ENCODE measurements at places on chromosomes 5 and 9. TPM values are rescaled to one million over a fixed set of nuclear protein-coding genes. Genes with fewer than 3 reads are reported as not detected.

MELK gene
- 71.7 TPM for total RNA-seq

FCN2 gene
- not detected for total RNA-seq

SPAAR gene
- total RNA-seq, result 0.20 TPM

SLC28A3 gene
- 0.02 TPM for total RNA-seq

GABRA1 gene
- not detected for total RNA-seq

MLANA gene
- not detected for total RNA-seq

PPP3R2 gene
- total RNA-seq, result not detected

CYSRT1 gene
- total RNA-seq, result 4.7 TPM

ZNF879 gene
- 0.81 TPM for total RNA-seq

GADD45G gene
- total RNA-seq, result 0.52 TPM

CACFD1 gene
- total RNA-seq, result 2.5 TPM

ANKRD33B gene
- total RNA-seq, result 8.0 TPM

RGS7BP gene
- not detected for total RNA-seq

SPATA31D4 gene
- not detected for total RNA-seq

IFNA2 gene
- total RNA-seq, result not detected

LMBRD2 gene
- total RNA-seq, result 1.5 TPM

ACSL6 gene
- total RNA-seq, result 0.15 TPM

LECT2 gene
- total RNA-seq, result not detected

BTNL8 gene
- total RNA-seq, result not detected

TYRP1 gene
- total RNA-seq, result not detected

TEX10 gene
- 24.7 TPM for total RNA-seq

LRRC26 gene
- 1.5 TPM for total RNA-seq

QRFP gene
- not detected for total RNA-seq

PCDHB6 gene
- total RNA-seq, result 0.88 TPM

EGFLAM gene
- 0.47 TPM for total RNA-seq

RNF180 gene
- total RNA-seq, result 0.42 TPM

WNT8A gene
- not detected for total RNA-seq

LMX1B gene
- total RNA-seq, result 1.8 TPM

CMYA5 gene
- 0.09 TPM for total RNA-seq

ZNF883 gene
- 1.1 TPM for total RNA-seq

LRRC14B gene
- total RNA-seq, result not detected

INSL6 gene
- not detected for total RNA-seq

RASEF gene
- 8.3 TPM for total RNA-seq

CLK4 gene
- total RNA-seq, result 8.7 TPM

ZBTB43 gene
- 11.1 TPM for total RNA-seq

PCA3 gene
- total RNA-seq, result not detected

BARHL1 gene
- total RNA-seq, result not detected

CDH18 gene
- not detected for total RNA-seq

C9 gene
- total RNA-seq, result not detected

TICAM2 gene
- total RNA-seq, result 1.5 TPM

SPOCK1 gene
- 24.2 TPM for total RNA-seq

ZNF367 gene
- 7.2 TPM for total RNA-seq

ADAMTS12 gene
- total RNA-seq, result 7.6 TPM

GFI1B gene
- 0.17 TPM for total RNA-seq

CERCAM gene
- 32.0 TPM for total RNA-seq

AQP3 gene
- total RNA-seq, result 24.4 TPM

ANKRD31 gene
- 0.06 TPM for total RNA-seq
